HT1080 (cell line): ENCODE measurements at places on chromosomes 2 and 18.
A peak's percentile ranks its signal among the peaks of the same experiment; 100 is the strongest.

DNA sequence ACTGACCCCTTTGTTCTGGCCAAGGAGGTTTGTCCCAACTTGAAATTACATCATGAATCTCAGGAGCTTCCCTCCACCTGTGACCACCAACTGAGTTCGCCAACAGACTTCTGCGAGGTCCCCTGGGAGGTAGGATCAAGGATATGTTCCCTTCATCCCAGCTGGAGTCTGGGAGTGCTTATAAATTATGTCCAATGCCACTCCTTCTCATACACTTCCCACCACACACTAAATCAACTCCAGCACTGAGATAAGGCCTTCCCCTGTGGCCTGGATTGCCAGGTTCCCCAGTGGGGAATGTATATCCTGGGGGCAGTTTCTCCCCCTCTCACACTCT is 99.2 kb downstream of the RND3 start:
- no peak for DNase-seq

DNA sequence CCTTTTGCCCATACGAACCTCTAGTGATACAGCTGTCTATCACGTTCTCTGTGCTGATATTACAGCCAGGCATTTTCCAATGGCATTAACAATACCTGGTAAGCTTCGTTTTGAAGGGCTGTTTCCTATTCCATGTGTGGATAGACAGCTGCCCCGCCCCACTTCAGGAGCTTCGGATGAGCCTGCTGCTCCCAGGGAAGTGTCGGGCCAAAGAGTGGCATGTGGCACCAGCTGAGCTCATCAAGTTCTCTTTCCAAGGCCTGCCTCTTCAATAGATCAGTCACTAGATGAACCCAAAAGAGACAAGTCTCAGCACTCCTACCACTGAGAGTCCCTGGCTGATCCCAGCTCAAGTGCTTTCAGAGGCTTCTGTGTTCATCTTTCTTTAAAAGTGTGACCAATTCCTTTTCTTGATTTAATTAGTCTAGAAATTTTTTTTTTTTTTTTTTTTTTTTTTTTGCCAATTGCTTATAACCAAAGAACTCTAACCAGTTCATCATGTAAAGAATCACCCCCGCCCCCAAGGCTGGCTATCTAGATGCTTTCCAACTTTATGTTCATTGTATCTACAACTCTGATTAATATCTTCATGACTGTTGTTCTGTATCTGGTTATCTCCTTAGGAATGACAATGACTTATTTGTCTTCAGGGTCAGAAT is 46.6 kb downstream of the HDAC4 start:
- DNase-seq: no peak

- DNase-seq: no peak
Measured at GRCh38 chr2:26238311-26238958, 6.0 kb downstream of the HADHA start.

- DNase-seq: no peak
Measured at GRCh38 chr2:223232896-223233295, 180.9 kb downstream of the KCNE4 start.

- peak; percentile 29 for DNase-seq
Measured at GRCh38 chr2:108922141-108922915, 66.7 kb downstream of the EDAR start.

DNA sequence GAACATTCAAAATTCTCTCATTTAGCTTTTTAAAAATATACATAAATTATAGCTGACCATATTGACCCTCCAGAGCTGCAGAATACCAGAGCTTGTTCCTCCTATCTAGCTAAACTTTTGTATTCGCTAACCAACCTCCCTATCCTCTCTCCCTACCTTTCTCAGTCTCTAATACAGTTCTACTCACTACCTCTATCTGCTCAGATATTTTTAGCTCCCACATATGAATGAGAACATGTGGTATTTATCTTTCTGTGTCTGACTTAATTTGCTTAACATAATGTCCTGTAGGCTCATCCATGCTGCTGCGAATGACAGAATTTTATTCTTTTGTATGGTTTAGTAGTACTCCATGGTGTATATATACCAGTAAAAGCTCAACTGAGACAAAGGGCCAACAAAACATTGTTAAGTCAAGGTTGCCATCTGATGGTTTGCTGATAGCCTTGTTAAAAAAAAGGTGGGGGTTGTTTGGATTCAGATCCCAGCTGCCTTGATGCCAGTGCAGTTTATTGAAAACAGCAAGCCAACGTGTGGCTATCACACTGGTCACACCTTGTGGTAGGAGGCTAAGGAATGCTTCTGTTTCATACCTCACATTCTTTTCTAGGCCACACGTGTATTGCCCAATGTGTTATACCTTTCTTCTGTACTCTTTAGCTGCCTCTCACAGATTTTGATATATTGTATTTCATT is 101.5 kb downstream of the VWA3B start:
- no peak for DNase-seq

- DNase-seq: no peak
Measured at GRCh38 chr2:207385076-207385475, 144.7 kb upstream of the CREB1 start.

DNA sequence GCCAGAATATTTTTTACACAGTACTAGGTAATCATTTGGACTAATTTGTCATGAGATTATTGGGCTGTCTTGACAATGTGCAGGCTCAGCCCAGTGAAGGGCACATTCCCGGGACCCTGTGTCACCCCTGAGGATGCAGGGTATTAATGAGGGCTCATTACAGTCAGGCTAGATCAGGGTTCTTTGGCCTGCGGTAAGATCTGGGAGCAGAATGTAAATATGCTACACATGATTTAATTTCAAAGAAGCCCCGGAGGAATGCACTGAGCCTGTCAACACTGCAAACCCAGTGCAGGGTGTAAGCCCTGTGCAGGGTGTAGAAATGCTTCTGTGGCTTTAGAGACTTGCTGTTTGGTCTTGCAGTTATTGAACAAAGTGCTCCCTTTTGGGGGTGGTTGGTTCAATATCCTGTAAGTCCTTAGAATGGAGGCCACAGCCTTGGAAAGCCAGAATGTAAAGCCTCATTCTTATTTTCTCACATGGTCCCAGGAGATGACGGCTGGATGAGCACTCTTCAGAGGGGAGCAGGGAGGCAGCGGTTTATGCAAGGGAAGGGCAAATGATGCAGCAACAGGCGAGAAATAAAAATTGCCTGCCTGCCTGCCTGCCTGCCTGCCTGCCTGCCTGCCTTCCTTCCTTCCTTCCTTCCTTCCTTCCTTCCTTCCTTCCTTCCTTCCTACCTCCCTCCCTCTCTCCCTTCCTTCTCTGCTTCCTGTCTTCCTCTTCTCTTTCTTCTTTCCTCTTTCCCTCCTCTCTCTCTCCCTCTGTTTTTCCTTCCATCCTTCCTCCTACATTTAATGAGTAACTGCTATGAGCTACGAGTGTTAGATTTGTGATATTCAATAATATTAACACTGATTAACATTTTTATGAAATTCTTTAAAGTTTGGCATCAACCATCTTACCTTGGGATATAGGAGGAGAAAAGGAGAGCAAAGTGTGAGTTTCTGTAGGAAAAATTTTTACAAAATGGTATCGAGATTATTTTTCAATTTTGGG is 148.8 kb downstream of the VAPA start:
- DNase-seq: no peak

DNA sequence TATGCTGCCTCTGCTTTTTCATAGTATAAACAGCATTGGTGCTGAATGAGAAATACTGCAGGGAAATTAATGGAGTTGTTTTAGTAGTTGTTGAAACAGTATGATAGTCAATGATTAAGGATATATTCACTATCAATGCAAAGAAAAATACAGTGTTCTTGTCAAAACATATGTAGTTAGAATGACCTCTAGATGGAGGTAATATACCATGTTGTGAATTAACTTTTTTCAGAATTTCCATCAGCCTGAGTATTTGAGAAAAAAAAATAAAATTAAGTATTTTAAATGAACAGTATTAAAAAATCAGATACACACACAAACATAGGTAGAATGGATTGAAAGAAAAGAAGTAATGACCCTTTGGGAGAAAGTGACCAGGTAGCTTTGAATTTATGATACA is 59.5 kb downstream of the RMDN2 start:
- no peak for DNase-seq

DNA sequence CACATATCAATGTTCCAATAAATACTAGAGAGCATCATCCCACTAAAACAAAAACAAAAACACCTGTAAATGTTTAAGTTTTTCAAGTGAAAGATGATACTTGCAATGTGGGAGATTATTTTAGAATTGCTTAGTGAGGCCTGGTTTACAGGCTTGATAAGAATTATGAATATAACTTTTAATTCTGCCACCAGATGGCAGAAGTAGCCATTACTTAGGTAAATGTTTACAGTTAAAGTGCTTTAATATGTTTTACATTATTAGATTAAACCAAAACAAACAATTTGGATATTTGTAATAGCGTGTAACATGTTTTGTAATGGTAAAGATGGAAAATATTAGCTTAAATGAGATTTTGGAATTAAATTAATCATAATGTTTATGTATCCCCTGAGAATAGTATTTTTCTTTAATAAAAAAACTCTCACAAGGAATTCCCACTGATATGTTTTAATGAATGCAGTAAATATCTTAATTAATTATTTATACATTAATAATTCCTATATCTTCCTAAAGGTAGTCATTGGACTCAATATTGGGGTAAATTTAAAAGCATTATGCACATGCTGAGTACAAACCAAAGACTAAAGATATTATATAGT is 522.0 kb downstream of the SPAG16 start:
- DNase-seq: peak; percentile 5

- DNase-seq: no peak
Measured at GRCh38 chr2:129752686-129753085, 226.8 kb upstream of the RAB6C start.

DNA sequence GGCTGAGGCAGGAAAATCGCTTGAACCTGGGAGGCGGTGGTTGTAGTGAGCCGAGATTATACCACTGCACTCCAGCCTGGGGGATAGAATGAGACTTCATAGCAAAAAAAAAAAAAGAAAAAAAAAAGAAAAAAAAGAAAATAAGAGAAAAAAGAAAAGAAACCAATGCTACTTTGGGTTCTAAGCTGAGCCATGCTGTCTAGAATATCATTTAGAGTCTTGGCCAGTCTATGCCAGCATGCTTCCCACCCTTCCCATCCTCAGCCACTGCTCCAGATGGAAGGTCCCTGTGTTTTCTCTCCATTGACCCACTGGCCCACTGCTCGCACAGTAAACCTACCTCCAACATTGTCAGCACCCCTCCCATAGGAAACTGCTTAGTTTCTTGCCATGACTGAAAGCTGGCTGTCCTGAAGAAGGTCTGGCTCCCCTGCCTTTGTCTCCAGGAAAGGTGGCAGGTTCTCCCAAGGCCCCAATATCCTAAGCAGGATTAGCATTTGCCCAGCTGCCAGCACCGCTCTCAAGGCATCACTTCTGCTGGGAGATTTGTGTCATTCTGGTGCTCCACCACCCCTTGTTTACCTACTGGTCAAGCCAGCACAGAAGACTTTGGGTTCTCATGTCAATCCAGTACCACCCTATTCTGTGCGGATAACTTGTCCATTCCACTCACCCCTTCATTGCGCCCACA is 47.3 kb upstream of the PAPOLG start:
- DNase-seq: no peak

DNA sequence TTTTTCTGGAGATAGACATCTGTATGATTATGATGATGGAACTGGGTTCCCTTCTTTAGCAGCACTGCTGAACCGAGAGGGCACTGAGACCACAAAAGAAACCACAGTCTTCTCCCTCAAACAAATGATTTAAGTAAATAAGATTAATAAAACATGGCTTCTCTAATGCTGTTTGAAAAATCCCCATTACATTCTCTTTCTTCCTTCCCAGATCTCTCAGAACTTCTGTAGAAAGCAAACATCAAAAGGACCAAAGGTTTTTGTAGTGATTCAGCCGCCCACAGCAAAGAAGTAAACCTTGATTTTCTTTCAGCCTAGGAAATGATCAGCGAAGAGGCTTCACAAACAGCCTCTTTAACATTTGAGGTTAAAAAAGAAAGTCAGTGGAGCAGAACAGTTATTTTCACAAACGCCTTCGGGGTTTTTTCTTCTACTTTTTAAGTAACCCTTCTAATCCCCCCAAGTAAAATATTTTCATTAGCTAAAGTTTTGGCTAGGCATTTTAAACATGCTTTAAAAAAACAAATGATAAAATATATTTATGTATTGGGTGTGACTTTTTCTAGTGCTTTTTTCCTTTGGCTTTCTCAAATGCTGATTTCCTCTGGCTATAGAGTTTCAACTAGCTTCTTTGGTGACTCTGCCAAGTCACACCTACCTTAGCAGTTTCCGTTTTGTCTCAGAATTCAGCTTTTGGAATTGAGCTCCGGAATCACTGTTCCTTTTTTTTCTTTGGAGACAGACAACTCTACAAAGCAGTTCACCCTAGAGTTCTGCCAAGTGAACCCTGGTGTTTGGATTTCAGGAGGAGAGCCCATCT is 89.6 kb downstream of the UPP2 start:
- peak; percentile 32 for DNase-seq

DNA sequence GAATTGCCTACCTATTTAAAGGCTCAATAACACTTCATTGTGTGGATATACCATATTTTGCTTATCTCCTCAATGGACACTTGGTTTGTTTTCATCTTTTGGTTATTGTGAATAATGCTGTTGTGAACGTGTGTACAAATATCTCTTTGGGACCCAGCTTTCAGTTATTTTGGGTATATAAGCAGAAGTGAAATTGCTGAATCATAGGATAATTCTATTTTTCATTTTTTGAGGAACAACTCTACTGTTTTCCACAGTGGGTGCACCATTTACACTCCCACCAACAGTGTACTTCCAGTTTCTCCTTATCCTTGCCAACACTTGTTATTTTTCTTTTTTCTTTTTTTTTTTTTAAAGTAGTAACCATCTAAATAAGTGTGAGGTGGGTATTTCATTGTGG is 29.0 kb downstream of the PTPN4 start:
- no peak for DNase-seq

DNA sequence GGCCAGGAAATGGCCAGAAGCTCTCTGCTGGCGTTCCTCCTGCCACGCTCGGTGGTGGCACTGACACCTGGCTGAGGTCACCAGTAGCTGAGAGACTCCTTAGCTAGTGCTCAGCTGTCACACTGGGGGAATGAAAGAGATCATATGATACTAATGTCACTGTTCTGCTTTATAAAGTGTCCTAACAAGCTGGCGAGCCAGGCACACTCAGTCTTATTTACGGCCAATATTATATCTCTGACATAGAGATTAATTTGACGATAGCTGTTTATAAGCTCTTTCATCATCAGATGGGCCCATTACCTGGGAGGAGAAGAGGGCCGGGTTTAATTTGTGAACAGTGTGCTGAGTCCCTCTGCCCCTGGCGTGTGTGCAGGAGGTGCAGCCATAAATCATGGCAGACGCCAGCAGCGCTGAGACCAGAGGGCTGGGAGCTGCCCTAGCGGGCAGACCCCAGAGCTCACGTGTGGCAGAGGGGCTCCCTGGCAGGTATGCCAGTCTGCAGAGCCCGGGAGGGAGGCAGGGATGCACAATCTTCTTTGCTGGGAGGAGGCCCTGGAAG is 246.5 kb downstream of the HAUS1 start:
- DNase-seq: no peak

DNA sequence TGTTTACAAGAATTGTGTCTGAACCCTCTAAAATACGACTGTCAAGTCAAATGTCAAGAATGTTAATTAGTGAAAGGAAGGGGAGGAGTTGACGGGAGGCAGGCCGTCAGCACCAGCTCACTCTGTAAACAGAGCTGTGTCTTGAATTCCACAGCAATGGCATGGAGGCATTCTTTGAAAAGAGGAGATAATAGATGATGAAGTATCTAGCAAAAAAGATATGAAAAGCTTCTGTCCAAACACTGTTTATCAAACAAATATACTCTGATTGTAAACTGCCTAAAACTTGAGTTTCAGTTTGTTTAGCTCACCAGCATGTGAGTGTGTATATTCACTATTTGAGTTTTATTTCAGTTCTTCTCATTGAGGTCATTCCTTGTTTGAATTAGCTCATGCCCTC is 94.7 kb upstream of the CDC42EP3 start:
- no peak for DNase-seq
